ENCODE measurements at places on chromosomes 1 and 21. TPM values are rescaled to one million over a fixed set of nuclear protein-coding genes. Genes with fewer than 3 reads are reported as not detected.
A peak's percentile ranks its signal among the peaks of the same experiment; 100 is the strongest.

GRCh38 chr21:25790878-25791204 is 56.1 kb downstream of the GABPA start:
- H3K27ac ChIP-seq = no peak overlapping the region
- no peak for DNase-seq
- no peaks in the 10 kb centered on the region for H3K36me3 ChIP-seq
- peaks cover 3% of the 10 kb centered on the region for H3K27me3 ChIP-seq
- peak overlapping the region; percentile 68 for H3K4me3 ChIP-seq

DNA sequence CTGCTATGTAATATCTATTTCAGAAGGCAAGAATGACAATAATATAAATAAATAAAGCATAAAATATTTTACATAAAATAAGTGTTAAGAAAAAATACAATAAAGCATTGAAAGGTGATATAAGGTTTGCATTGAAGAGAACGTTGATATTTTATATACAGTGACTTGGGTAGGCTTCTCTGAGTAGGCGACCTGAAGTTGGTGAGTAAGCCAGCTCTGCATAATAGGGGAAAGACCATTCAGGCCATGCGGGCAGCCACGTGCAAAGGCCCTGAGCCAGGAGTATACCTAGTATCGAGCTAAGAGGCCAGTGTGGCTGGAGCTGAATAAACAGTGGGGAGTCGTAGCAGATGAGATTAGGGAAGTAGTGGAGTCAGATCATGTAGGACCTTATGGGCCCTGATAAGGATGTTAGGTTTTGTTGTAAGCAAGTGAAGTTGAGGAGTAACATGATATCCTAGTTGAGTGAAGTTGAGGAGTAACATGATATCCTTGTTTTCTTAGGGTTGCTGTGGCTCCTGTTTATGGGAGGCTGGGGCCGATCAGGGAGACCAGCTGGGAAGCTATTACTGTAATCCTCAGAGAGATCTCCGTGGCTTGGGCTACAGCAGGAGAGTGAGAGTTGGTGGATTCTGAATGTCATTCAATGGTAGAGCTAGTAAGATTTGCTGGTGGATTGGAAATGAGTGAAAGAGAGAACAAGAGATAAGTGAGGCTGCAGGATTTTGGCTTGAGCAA is 22.0 kb downstream of the KCNK1 start:
- H3K27ac ChIP-seq = no peak overlapping the region
- H3K36me3 ChIP-seq = no peaks in the 10 kb centered on the region
- no peak overlapping the region for H3K4me3 ChIP-seq
- no peaks in the 10 kb centered on the region for H3K4me1 ChIP-seq
- no peak for DNase-seq

DNA sequence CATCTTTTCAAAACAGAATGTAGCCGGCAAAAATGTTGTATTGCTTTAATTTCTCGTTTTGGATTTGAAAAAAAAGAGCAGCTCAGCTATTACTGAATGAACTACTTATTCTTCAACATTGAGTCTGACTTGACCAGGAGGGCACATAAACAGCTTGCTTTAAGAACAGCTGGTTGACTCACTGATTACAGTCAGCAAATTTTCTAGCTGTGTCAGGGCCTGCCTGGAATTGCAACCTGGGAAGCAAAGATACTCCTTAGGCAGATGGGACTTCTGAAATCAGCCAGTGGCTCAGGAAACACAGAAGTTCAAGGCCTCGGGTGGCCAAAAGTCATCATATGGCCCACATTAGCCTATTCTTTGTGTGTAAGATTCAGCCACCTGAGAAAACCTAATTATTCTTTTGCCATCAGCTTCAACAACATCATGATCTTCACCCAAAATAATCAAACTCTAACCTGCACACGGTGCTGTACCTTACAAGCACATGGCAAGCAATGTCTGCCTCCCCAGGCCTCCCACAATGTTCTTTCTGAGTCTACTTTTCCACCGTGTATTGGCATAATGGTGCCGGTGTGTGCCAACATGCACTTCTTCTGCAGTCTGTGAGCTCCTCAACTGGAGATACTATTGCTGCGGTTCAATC is 307.2 kb downstream of the HHIPL2 start:
- H3K36me3 ChIP-seq = no peaks in the 10 kb centered on the region
- no peaks in the 10 kb centered on the region for H3K27me3 ChIP-seq
- DNase-seq = peak; percentile 63
- peaks cover 8% of the 10 kb centered on the region for H3K4me1 ChIP-seq

The MSH4 gene
- total RNA-seq = not detected

All from GM23248 (cell line).